ENCODE measurements at places on chromosomes 5 and 9.

GRCh38 chr9:37617832-37618231, 25.4 kb upstream of the TOMM5 start:
- no peak for DNase-seq

- no peak for DNase-seq
Observed at GRCh38 chr9:37976714-37977477, 73.0 kb upstream of the SLC25A51 start.

DNA sequence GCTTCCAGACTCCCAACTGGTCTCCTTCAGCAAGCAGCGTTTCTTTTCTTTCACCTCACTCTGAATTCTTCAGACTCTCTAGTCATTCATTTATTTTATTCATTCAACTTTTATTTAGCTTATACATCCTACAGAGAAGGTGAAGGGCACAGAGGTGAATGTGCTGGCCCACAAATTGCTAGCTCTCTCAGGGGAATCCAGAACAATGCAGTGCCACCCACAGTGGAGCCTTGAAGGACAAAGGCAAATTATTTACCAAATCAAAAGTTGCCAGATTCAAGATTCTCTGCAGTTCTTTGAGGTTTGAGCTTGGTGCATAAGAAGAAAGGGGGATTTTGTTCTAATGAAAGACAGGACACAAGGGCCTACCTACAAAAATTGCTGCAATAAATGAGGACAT, 29.7 kb downstream of the GRIA1 start:
- no peak for DNase-seq

GRCh38 chr9:108743901-108744371, 111.8 kb downstream of the ACTL7B start:
- DNase-seq = no peak

GRCh38 chr5:12335938-12336337, 431.7 kb upstream of the CTNND2 start:
- no peak for DNase-seq

DNA sequence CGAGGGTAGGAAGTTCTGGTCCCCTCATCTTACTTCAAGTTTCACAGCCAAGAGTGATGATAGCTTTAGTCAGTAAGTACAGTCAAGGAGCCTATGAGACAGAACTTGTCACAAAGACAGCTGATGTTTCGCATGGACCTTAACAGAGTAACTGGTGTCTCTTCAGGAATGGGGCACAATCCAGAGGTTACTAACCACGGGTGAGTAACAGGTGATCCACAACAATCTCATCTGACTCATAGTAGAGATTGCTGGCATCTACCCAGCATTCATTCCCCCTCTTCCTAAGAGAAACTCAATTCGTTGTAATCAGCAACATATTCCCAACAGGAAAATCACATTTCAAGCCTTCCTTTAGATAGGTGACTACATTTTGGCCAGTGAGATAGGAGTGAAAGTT, 126.7 kb downstream of the SNX18 start:
- DNase-seq = no peak

GRCh38 chr9:109593612-109594011, 95.5 kb upstream of the PTPN3 start:
- DNase-seq = no peak

DNA sequence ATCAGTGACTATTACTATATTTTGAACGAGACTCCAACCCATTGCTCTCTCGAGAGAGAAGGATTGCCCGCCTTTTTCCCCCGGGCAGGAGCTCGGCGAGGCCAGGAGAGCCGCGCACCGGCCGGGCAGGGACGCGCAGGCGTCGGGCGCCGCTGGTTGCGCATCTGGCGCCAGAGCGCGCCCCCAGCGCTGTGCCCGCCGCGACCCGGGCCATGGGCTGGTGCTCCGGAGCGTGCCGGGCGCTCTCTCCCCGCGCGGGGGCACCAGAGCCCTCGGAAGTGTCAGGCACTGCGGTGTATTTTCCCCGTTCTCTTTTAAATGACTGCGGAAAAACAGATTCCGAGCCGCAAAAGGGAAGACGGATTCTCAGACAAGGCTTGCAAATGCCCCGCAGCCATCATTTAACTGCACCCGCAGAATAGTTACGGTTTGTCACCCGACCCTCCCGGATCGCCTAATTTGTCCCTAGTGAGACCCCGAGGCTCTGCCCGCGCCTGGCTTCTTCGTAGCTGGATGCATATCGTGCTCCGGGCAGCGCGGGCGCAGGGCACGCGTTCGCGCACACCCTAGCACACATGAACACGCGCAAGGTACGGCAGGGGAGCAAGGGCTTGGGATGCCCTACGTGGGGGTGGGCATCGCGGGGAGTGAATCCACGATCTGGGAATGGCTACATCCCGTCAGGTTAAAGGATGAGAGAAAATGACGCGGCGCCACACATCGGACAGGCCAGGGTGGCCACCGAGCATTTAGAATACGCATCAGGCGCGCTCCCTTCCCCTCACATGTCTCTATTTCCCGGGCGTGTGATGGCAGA, 1.1 kb upstream of the NTRK2 start:
- peak; percentile 39 for DNase-seq

DNA sequence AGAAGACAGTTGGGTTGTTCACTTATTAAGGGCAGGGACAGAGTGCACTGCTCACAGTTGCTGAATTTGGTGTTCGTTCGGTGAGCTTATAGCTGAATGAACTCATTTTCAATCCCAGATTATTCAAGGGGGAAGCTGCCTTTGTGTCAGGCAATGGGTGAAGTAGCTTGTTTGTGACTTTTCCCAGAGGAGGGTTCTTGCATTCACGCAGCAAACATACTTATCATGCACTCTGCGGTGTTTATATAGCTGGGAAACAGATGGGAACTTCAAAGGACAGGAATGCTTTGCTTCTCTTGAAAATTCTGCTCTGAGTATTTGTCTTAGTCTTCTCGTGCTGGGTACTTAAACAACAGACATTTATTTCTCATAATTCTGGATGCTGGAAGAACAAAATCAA, 64.7 kb upstream of the ABCA1 start:
- DNase-seq = peak; percentile 28

GRCh38 chr5:143200781-143201398, 202.6 kb downstream of the NR3C1 start:
- peak; percentile 30 for DNase-seq

All from NB4 (cell line).